ENCODE measurements at places on chromosomes 5 and 9.

GRCh38 chr5:163506726-163507125, 1.3 kb downstream of the MAT2B start:
- DNase-seq: no peak

- no peak for DNase-seq
Observed at GRCh38 chr5:169950333-169950732, 30.0 kb downstream of the INSYN2B start.

GRCh38 chr9:133268335-133269056, 6.5 kb downstream of the ABO start:
- DNase-seq: no peak

GRCh38 chr5:170372971-170373370, 16.2 kb downstream of the KCNMB1 start:
- DNase-seq: no peak

DNA sequence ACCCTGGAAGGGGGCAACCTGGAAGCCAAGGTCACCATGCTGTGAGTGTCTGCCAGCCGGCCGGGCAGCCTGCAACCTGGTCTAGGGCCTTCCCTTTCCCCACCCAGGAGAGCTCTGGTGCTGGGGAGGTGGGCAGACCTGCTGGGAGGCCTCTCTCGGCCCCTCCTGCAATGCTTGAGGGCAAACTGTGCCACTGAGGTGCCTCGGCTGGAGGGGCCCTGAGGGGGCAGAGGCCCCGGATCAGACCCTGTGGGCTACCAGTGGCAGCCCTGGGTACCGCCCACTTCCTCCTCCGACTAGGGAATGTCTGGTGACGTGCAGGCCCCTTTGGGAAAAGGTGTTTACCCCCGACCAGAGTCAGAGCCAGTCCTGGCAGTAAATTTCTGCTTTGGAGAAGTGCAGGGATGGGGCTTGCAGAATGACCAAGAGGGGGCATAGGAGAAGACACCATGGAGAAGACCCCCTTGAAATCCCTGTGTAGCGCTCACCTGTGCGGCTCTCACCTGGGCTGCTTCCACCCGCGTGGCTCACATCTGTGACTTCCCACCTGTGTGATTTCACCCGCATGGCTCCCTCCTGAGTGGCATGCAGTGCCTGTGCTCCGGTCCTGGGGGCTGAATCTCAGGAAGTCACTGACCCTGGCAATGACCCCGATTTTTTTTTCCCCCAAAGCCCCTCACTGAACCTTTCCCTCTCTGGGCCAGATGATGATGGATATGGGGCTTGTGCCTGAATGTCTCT, 1.1 kb downstream of the LCN1 start:
- DNase-seq: no peak

- DNase-seq: no peak
Observed at GRCh38 chr9:111621895-111622480, 9.1 kb upstream of the DNAJC25 start.

GRCh38 chr5:147610798-147611197, 100.9 kb upstream of the DPYSL3 start:
- no peak for DNase-seq

GRCh38 chr5:14131855-14132503, 11.2 kb upstream of the TRIO start:
- no peak for DNase-seq

DNA sequence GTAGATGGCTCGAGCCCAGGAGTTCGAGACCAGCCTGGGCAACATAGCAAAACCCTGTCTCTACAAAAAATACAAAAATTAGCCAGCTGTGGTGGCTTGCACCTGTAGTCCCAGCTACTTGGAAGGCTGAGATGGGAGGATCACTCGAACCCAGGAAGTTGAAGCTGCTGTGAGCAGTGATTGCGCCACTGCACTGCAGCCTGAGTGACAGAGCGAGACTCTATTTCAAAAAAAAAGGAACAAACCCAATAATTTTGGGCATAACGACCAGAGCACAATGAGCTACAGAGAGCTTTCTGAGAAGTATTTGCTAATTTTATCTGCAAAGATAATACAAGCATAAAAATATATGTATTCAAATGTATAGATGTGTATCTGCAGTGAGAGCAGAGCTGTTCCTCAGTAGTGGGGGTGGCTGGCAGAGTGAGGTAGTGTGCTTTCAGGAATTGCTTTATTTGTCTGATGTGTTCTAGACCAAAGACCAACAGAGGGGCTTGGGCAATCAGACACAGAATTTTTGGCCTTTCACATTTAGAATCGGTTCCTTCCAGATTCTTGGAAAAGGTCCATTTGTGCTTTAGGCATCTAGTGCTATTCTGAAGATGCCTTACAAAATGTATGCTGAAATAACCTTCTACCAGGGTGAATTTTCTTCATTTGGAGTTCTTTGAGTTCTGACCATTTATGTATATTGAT, 5.2 kb downstream of the DOCK8 start:
- DNase-seq: no peak

- no peak for DNase-seq
Observed at GRCh38 chr5:178356431-178356872, 123.8 kb upstream of the PHYKPL start.

GRCh38 chr5:34717426-34718327, 61.5 kb downstream of the RAI14 start:
- no peak for DNase-seq

DNA sequence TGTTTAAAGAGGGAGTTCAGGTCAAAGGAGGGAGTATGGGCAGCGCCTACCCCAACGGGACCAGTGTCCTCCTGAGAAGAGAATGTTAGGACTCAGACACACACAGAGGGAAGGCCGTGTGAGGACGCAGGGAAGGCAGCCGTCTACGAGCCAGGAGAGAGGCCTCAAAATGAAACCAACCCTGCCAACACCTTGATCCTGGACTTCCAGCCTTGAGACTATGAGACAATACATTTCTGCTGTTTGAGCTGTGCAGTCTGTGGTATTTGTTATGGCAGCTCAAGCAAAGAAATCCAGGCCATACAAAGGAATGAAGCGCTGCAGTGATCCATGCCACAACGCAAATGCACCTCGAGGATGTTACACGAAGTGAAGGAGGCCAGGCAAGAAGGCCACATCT, 97.9 kb downstream of the COL23A1 start:
- DNase-seq: no peak

DNA sequence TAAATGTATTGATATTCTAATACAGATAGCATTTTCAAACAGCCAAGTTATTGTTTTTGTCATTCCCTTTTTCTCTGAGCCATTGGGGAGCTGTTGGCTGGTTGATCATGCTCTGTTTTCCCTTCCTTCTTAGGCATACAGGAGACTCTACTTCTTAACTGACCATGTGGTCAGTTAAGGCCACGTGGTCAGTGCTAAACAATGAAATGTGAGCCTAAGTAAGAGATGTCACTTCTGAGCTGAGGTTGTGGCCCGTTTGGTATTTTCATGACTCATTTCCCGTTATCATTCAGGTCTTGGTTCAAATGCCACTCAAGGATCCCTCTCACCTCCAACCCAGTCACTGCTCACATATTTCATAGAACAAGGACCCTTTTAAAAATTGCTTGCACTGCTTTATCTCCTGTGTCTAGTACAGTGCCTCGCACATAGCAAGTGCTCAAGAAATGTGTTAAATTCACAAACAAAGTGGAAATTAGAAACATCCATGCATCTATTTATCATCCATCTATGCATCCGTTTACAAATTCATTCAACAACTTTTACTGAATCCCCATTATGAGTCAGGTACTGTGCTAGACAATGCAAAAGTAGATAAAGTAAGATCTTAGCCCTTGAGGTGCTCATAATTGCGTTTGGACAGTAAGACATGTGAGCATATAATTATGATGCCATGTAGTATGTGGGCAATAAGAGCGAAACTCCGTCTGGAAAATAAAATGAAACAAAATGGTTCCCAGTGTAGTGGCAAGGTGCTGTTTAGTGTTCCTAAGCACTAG, 50.7 kb downstream of the ARRDC3 start:
- no peak for DNase-seq

GRCh38 chr5:1318659-1319251, 23.9 kb upstream of the TERT start:
- DNase-seq: no peak

DNA sequence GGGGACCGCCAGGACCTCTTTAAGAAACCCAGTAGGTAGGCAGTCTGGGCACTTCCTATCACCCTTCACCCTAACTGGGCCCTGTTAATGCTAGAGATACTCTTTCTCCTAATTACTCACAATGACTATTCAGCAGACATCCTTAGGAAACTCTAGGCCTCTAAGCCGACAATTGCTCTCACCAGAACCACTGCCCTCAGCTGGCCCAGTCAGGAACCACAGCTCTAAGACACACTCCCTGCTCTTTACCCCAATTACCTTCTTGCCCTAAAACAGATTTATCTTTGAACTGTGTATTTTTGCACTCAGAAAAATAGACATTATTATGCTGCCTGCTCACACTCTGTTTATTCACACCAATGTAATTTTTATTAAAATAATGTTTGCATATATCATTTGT, 432.6 kb upstream of the SLC30A5 start:
- no peak for DNase-seq

GRCh38 chr9:96117398-96118080, 184.4 kb downstream of the HSD17B3 start:
- no peak for DNase-seq

GRCh38 chr9:89252651-89253267, 58.2 kb upstream of the CKS2 start:
- no peak for DNase-seq

DNA sequence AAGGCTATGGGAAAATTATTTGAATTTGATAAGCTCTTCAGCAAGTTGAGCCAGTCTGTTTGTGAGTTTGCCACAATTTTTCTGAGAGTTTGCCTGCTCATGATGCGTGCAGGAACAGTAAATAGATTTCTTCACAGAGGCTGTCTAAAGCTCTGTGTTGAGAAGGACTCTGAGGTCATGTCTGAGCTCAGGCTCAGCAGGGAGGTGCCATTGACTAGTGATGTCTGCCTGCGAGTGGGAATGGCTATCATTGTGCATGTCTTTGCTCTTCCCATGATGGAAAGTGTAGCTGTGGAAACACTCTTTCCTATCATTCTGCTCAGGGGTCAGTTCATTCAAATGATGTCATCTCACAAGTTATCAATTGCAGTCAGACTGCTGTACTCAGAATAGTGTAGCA, 142.8 kb downstream of the RASEF start:
- no peak for DNase-seq

DNA sequence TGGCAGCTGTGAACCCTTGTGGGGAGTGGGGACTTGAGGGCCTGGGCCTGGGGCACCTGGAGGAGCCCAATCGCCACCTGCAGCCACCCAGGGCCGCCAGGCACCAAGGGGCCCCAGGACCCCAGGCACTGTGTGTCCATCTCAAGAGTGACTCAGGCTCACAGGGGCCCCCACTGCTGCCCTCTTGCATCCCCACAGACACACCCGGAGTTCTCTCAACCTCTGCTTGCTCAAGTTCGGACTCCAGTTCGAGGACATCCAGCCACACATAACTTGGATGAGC, 51.9 kb downstream of the MRPL36 start:
- DNase-seq: no peak

DNA sequence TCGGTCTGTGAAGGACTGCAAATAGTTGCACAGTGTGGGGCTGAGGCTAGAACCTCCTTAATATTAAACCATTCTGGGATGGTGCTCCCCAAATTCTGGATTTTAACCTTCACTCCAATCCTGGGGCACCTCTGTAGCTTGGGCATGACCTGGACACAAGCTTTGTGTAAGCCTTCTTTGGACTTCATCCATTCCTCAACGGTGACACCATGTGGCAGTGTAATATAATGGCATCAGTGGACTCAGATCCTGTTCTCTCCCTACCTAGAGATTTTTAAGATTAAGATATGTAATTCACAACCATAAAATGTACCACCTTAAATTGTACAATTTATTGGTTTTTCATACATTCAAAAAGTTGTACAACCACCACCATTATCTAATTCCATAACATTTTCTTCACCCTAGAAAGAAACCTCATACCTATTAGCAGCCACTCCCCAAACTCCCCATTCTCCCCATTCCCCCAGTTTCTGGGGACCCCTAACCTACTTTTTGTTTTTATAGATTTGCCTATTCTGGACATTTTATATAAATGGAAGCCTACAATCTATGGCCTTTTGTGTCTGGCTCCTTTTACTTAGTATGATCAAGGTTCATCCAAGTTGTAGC, 4.8 kb upstream of the PLGRKT start:
- no peak for DNase-seq

- no peak for DNase-seq
Observed at GRCh38 chr9:129640871-129641749, 841 bp downstream of the ASB6 start.

GRCh38 chr5:83253720-83254119, 176.4 kb downstream of the XRCC4 start:
- no peak for DNase-seq

GRCh38 chr5:119397518-119398380, 41.9 kb downstream of the TNFAIP8 start:
- no peak for DNase-seq

- DNase-seq: no peak
Observed at GRCh38 chr5:158895588-158895987, 204.1 kb downstream of the EBF1 start.

GRCh38 chr9:35529161-35529823, 39.4 kb downstream of the RUSC2 start:
- no peak for DNase-seq

DNA sequence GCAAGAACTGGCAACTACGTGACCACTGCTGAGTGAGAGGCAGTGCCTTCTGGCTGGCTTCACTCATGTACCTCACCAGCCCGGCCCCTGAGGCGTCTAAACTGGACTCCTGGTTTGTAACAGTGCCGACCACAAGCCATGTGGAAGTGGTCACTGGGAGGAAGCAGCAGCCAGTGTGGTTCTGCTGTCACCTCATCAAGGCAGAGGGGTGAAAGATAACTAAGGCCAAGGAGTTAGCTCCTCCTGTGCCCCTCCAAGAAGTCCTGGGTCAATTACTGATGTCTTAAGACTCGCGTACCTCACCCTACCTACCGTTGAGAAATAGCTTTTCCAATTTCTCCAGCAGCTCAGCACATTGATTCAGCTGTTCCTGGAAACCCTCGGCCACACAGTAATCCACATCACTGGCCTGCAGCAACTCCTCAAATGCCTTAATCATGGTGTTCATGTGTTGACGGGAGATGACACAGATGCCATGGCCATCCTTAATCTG, 142.9 kb downstream of the CDK5RAP2 start:
- DNase-seq: no peak

DNA sequence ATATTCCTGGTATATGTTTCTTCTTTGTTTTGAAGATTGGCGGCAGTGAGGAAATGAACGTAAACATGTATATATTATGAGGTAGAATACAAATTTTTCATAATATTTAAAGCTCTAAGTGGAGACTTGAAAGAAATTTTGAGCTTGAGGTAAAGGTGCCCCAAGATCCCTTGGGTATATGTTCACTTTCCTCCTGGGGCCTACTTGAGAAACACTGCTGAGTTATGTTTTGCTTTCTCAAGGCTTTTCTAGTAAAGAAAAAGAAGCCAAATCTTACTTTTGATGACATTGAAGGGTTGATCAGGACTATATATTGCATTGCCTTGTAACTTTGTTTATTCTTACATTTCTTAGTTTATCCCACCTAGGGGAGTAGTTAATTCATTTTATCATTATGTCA, 30.7 kb downstream of the AP3S1 start:
- DNase-seq: no peak

- no peak for DNase-seq
Observed at GRCh38 chr5:95713960-95714710, 17.0 kb upstream of the RHOBTB3 start.

- no peak for DNase-seq
Observed at GRCh38 chr5:101969742-101970141, 326.3 kb downstream of the SLCO4C1 start.

GRCh38 chr5:134989266-134989830, 21.6 kb downstream of the CATSPER3 start:
- no peak for DNase-seq

All from NCI-H1436 treated with DMSO at 0.1 percent for 48 hours (cell line).